ENCODE measurements at places on chromosomes 4 and X.
A peak's percentile ranks its signal among the peaks of the same experiment; 100 is the strongest.

DNA sequence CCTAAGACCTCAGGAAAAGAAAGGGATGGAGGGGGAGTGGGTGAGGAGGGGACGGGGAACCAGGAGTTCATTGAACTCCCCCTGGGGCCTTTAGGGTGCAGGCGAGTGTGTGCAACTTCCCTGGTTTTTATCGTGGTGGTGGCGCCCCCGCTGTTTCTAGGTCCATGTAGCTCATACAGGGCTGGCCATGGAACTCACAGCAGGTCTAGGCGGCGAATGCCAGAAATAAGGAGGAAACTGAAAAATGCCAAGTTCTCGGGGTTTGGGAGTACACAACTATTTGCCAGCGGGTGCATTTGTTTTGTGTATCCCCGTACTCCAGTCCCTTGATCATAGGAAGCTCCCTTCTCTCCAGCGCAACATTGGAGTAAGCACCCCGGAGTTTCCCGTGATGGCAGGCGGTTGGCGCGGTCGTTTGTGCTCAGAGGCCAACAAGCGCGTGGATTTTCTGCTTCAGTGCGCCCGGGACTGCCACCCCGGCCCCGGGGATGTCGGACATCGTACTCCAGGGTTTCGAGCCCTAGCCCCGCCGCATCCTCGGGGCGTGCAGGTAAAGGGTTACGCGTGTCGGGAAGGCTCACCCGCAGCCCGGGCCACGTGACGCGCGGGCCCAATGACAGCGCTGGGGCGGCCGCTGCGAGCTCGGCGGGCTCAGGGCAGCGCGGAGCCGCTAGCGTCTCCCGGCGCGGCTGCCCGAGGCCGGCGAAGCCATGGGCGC, 208.9 kb downstream of the NWD2 start:
- peak; percentile 18 for DNase-seq

DNA sequence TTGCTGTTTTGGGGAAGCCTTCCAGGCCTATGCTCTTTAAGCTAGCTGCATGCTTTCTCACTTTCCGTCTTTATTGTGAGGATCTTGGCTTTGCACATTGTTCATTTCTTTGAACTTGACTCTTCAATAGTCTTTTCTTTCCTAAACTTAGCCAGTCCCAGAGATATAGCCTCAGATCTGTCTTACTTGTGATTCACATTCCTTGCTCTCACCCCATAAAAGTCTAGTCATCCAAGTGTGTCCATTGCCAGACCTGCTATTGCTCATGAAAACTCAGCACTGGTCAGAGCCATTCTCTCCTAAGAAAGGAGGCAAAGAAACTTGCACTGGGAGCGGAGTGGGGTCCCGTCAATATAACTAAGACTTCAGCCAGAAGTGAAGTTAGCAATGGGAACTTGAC, 275.0 kb upstream of the CTSO start:
- DNase-seq = no peak

DNA sequence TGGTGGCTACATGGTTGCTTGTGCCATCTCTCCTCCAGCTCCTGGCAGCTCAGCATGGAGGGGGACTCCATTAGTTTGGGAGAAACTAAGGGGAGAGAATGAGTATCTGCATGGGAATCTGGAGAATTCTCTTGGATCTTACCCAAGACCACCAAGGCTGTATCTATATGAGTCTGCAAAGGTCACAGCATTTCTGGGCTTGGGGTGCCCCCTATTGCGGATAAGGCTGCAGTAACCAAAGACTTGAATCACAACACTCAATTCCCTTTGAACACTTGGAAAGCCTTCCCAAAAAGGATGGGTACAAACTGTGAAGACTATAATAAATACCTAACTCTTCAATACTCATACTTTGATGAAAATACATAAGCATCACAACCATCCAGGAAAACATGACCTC, 623.5 kb upstream of the NR3C2 start:
- DNase-seq = no peak

- DNase-seq = no peak
These were observed at the start of gene AGTR2 for GRCh38 chrX:116170511-116170910. AGTR2 (plus strand) TSS chrX:116170744; CDS start chrX:116172281, 1,537 bp downstream.

GRCh38 chr4:3388471-3389232, 53.1 kb upstream of the HGFAC start:
- no peak for DNase-seq

GRCh38 chr4:89658701-89659024, 178.3 kb downstream of the SNCA start:
- DNase-seq = no peak

DNA sequence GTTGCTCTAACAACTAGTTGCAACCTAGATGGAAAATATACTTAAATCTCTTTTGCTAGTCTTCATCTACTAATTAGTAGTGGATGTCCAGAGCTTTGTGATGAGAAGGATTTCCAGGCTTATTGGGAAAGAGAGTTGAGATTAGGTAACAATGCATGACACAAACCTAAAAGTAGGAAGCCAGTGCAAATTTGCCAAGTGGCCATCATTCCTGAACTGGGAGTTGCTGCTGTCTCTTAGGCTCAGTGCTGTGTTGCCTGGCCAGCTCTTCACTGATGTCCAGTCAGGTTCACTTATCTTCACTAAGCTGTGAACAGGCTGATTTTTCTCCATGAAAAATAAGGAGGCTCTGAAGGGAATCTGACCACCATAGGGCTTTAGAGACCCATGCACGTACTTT, 105.6 kb upstream of the AMOT start:
- no peak for DNase-seq

- no peak for DNase-seq
These were observed 96.7 kb downstream of the AREG start for GRCh38 chr4:74541667-74542066.

GRCh38 chr4:69026974-69027373, 69.3 kb upstream of the UGT2B7 start:
- no peak for DNase-seq

GRCh38 chr4:131613086-131613823, 1535.8 kb upstream of the PCDH10 start:
- no peak for DNase-seq

GRCh38 chr4:138796761-138797160, 218.8 kb upstream of the NOCT start:
- no peak for DNase-seq

DNA sequence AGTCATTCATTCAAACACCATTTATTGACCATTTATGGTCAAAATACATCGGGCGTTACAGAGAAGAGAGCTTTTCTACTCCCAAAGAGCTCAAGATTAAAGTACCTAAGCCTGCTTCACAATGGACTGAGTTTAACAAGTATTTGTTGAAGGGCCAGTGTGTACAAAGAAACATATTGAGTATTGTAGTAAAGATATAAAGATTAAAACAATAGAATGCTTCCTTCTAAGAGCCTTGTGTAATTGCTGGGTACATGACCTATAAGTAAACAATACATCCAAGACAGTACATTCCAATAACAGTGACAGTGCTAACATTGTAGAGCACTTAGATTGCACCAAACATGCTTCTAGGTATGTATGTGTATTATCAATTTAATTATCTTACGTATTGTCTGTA, 695.5 kb downstream of the PCDH7 start:
- DNase-seq = no peak

DNA sequence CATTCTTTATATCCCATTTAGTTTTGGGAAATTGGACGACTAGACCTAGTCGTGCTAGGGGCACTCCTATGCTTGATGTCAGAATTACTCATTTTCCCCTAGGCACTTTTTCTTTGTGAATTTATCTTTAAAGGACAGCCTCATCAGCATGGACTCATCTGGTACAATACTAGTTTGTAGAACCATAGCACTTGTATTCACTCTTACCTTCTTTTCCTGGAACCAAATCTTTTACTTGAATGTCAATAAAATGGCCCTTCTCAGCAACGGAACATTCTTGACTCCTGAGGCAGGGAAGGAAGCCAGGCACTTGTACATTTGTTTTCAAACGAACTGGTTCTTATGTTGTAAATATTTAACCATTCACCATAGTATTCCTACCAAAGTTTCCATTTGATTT, 187.1 kb downstream of the SHROOM3 start:
- DNase-seq = no peak

GRCh38 chr4:32140636-32141035, 1420.5 kb downstream of the PCDH7 start:
- DNase-seq = no peak

DNA sequence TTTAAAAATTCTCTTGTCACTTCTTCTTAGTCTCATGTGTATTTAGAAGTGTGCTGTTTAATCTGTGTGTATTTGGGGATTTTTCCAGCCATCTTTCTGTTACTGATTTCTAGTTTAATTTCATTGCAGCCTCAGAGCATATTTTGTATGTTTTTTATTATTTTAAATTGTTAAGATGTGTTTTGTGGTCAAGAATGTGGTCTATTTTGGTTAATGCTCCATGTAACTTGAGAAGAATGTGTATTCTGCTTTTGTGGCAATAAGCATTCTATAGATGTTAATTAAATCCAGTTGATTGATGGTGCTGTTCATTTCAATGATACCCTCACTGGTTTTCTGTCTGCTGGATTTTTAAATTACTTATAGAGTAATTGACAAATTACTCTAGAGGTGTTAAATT, 38.9 kb downstream of the ANXA10 start:
- DNase-seq = no peak

DNA sequence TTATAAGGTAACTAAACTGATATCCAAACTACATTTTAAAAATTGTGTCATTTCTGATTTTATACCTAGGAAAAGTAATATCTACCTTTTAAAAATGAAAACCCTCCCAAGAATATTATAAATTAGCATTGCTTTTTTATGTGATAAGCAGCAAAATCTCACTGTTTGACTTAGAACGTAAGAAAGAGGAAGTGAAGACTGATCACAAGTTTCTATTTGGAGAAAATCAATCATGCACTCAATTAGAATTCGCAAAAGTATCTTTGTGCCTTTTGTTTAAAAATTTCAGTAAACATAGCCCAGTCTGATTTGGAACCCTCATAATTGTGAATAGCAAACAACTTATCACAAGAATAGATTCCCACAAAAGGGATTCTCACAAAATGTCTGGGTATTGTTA, 142.7 kb downstream of the TENM3 start:
- no peak for DNase-seq

DNA sequence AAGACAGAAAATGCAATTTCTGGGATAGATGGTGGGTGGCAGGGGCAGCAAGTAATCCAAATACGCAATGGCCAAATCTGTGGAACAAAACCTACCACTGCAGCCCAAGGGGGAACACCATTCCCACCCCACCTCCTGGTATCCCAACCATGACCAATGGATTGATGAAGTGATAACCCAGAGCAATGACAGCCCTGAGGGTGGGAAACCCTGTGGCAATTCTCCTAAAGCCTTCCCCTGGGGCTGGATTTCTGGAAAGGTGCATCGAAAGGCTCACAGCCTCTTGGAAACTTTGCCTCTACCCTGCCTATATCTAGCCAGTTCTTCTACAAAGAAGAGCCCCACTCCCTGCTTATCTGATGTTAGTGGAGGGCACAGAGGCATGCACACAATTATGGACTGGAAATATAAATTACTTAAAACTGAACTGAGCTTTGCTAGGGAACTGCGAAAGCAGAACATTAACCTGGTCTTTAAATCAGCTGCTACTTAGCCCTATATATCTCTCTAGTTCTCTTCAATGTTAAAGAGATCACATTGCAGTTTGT, 59.9 kb upstream of the TXK start:
- DNase-seq = no peak

DNA sequence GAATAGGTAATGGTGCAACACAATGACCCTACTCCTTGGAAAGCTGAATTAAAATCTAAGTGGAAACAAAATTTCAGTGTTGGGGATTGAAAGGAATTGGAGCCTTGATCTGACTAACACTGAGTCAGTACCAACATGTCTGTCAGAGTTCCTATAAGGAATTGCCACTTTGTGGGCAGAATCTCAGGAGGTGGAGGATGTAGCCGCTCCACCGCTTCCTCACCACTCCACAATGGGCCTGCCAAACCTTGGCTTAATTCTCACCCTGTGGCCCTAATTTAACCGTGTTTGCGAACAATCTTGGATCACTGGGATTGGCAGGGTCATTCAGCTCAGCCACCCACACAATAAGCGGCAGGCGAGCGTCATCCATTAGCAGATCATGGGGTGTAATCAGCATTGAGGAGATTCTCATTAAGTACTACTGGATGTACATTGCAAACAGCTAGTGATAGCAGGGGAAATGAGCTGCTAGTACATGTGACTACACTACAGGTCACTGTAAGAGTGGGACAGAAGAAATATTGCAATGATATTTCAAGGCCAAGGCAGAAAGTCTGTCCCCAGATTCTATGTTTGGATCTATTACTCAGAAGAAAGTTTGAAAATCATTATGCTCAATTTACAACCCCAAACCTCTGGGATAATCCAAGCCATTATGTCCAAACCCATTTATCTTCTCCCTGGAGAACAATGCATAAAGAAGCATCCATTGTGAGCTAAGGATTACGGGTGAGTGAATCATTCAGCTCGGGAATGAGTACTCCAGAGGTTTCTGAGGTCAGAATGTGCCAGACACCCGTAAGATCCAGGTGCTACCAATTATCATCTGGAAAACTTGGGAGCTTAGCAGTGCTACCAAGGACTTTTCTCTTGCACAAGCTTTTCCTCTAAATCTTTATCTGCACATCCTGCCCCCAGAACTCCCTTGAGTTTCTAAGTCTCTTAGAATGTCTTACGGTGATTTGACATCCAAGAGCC, 5.8 kb downstream of the SRPX start:
- no peak for DNase-seq

DNA sequence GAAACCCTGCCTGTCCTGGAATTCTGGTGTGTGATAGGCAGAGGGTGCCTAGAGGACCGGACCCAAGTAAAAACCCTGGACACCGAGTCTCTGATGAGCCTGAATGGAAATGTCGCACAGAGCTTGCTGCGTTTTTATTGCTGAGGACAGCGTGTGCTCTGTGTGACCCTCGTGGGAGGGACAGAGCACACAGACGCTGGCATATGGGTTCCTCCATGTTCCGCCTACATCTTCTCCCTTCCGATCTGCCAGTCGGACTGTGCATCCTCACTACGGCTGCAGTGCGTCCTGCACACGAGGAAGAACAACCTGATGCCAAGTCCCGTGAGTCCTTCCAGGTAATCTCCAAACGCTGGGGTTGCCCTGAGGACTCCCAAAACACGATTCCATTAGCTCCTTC, 68.3 kb downstream of the AFAP1 start:
- DNase-seq = no peak
